SJSA1 (cell line): ENCODE measurements at places on chromosomes 1 and 21. TPM values are rescaled to one million over a fixed set of nuclear protein-coding genes. Genes with fewer than 3 reads are reported as not detected.

DNA sequence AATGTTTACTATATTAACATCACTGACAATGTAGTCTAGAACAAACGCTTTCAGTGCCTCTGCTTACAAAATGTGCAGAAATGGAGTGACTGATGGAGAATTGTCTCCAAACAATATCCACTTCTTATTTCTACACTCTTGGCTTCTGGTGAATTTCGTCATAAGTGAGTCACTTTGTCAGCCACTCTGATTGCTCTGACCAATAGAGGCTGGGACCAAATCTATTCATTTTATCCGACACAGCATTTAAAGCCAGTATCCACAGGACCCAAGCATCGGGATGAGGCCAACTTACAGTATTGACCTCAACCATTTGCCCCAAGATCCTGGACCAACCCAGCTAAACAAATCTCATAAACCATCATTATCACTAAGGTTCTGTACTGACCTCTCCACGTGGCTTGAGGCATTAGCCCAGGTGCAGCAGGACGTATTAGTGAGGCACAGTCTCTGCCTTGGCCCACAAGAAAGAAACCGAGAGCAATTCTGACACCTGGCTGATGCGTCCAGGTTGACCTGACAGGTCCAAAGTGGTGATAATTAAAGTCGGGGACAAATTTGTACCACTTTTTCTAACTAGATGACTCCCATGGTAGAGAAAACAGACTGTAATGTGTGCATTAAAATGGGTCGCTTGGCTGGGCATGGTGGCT is 53.3 kb upstream of the ERO1B start:
- DNase-seq = no peak

DNA sequence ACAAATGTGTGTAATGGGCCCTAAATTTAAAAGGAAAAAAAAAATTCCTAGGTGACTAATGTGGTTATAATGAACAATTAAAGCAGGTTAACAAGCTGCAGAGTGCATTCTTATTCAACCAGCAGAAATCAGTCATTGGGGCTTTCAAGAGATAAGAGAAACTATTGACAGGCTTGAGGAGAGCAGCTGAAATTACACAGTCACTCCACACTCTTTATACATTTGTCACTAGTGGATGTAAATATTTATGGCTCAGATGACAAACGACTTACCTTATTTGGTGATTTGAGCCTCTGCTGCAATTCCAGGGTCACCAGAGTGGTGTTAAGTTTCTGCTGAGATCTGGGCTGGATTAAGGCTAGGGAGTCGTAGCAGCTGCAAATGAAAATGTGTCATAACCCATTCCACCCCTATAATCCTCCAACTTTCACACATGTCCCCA is 896.3 kb downstream of the TTLL7 start:
- peak; percentile 48 for DNase-seq

- DNase-seq = no peak
These were observed 8.0 kb upstream of the RNPC3 start for GRCh38 chr1:103517380-103518047.

- peak; percentile 35 for DNase-seq
These were observed 3.1 kb upstream of the S100A8 start for GRCh38 chr1:153393926-153394325.

The RAB29 gene
- total RNA-seq = 18.1 and 25.6 TPM in 2 replicates

The TRPM2 gene
- total RNA-seq = 14.8 and 16.1 TPM in 2 replicates
